ENCODE measurements at places on chromosomes 7 and 10. TPM values are rescaled to one million over a fixed set of nuclear protein-coding genes. Genes with fewer than 3 reads are reported as not detected.

DNA sequence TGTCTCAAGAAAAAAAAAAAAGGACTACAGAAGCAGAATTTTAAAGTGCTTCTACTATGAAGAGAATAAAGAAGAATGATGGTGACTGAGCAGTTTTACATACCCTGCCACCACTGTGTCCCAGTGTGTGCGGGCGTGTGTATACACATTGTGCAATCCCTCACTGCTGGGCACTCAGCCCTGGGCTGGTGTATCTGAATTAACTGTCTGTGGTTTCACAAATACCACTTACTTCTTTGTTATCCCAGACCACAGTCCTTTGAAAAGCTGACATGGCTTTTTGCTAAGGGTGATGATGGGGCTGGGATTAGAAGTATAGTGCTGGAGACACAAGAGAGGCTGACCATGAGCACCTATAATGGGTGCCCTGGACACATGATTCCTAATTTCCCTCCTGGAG, 21.1 kb upstream of the TRPV6 start:
- DNase-seq, result no peak

- DNase-seq, result no peak
Observed at GRCh38 chr7:113200281-113200680, 81.9 kb upstream of the SMIM30 start.

- no peak for DNase-seq
Observed at GRCh38 chr10:17454161-17455014, at the start of gene ST8SIA6. ST8SIA6 (minus strand) TSS chr10:17454595; CDS start chr10:17454255, 340 bp downstream.

DNA sequence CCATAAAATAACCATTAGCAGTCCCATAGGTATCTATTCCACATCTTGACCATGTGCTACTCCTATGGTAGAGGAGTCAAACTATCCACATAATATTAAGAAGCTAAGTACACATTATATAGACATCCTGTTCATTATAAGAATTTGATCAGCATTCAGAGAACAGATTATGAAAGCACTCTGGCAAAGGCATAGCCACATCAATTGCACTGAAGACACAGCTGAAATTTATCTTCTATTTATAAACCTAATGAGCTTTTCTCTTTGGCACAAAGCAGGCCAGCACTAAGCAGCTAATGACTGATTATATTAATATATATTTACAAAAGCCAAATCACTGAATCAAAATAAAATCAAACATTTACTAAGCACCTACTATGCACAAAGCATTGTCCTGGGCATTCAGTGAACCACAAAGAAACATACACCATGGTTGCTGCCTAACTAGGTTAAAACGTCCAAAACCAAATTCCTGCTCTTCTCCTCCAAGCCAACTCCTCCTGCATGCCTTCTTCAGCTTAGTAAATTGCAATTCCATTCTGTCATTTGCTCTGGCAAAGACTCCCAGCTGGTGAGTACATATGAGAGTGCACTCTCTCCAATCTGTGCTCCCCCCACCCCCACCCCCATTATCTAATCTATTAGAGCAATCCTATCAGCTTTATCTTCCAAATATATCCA, 122.6 kb upstream of the ASAH2 start:
- no peak for DNase-seq

- peak; percentile 48 for DNase-seq
Observed at GRCh38 chr7:108525327-108525984, 479 bp downstream of the PNPLA8 start.

GRCh38 chr10:100748231-100749058, 3.1 kb downstream of the PAX2 start:
- DNase-seq, result no peak

DNA sequence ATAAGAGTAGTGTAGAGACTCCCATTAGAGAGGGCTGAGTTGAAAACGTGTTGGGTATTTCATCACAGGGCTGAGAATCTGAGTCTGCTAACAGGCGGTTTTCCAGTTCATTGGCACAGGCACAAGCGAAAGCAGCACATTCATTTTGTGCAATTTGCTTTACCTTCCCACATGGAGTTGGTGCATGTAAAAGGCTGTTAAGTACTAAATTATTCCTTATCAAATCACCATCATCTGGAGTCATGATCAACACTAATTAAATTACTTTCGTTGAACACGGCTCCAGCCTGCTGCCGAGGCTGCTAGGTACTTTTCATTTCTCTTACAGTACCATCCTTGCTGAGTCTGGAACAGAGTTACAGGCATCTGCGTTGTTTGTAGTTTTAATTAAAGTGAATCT, 43.8 kb downstream of the ETV1 start:
- DNase-seq, result no peak

DNA sequence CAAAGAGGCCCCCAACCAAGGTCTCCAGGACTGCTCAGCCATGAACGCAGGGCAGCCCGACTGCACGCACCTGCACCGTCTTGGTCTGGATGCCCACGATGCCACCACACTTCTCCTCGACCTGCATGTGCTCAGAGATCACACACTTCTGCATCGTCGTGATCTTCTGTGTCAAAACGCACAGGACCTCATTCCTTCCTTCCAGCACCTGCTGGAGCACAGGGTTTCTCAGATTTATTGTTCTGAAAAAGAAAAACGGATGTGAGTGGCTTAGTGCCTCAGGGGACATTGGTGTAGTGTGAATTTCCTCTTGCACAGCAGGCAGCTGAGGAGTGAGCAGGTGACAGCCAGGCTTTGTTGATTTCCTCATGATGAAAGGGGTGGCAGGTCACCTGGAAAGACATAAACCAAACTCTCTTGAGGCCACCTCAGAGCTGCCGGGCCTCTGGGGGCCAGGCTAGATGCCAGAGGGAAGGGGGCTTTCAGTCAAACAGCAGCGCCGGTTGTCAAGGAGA, 38.2 kb downstream of the GSDME start:
- DNase-seq, result peak; percentile 82

DNA sequence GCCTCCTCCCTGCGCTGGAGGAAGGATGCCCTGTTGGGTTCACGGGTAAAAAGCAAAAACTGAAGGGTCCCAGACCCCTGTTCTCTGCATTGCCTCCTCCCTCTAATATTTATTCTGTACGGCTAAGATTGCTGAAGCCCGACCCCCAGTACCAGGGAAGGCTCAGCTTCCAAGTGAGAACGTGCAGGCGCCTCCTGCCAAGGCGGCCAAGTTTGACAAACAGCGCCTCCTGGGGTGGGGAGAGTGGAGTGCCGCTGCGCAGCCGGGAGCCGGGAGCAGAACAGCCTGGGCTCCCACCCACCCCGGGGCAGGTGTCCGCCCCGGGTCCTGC, 4.7 kb upstream of the EBF3 start:
- no peak for DNase-seq

DNA sequence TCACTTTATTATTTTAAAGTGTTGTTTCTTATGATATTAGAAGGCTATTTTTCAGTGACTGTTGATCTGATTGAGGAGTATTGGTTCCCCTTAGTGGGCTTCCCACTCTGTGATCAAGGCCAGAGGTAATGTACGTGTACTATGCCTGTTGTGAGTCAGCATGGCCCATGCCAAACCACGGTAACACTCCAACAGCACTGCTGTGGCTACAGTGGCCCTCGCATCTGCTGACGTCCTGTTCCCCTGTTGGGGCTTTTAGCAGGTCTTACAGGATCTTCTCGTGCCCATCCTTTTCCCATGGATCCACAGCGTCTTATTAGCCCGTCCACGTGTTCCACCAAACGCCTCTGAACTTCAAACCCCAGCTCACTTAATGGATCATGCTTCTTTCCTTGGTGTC, 964.6 kb upstream of the CELF2 start:
- DNase-seq, result peak; percentile 65

- DNase-seq, result no peak
Observed at GRCh38 chr7:142181966-142182365, 70.4 kb downstream of the MGAM2 start.

DNA sequence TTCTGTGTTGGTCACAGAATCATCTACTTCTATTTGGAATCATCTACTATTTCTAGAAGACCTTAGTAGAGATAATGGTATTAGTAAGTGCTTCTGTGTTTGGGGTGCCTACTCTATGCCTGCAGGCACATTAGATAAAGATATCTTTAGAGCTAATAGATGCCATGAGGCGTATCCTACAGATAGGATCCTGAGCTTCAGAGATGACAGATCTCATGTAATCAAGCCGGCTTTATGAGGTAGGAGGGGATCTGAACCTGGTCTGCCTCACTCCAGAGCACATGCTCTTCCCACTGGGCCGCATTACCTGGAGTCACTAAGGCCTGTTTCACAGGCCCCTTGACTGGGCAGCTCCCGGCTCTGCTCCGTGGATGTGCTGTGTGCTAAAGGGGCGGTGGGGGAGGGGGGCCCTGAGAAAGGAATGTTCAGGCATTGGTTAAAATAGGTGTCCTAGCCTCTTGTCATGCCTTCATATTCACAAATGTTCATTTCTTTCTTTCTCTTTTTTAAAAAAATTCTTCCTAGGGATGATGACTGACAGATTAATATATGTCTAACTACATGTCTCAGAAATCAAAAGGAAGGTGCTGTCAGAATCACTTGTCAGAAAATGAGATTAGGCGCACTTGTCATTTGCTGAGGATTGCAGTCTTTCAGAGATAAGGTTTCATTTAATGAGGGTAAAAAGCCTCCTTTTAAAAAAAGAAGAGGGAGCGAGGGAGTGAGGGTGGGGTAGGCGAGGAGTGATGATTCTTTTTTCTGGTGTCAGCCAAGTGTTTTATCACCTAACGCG, 458.0 kb upstream of the GALNT17 start:
- DNase-seq, result no peak

GRCh38 chr7:138000081-138000701, 1.7 kb downstream of the CREB3L2 start:
- DNase-seq, result no peak

- DNase-seq, result peak; percentile 73
Observed at GRCh38 chr10:88991161-88991898, 732 bp downstream of the FAS start.

DNA sequence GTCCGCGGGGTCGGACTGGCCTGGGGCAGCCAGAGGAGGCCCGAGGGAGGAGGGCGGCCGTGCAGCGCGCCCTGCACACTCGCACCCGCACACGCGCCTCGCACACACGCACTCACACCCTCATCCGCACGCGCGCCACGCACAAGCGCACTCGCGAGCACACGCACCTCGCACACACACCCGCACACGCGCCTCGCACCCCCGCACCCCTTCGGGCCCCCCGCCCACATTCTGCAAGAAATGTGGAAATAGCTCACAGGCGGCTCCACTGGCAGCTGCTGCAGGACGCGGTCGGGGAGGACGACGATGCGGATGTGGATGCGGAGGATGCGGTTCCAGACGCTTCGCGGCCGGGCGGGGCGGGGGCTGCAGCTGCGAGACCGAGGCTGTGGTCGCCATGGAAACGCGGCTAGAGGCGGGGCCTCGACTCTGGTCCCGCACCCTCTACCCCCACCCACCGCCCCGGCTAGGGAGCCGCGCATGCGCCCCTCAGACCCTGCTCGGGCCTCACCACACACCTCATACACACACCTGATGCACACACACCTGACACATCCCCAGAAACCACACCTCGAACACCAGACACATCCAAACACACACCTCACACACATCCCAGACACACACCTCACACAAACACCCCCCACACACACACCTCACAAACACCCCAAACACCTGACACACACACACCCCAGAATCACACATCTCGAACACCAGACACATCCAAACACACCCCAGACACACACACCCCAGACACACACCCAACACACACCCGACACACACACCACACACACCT, at the start of gene CALY:
TSS of gene CALY (minus strand) at position 320 of the 793 bp plus-strand sequence. CDS start 7,907 bp downstream, outside the sequence.
- no peak for DNase-seq

- no peak for DNase-seq
Observed at GRCh38 chr10:75672842-75673241, 241.4 kb downstream of the LRMDA start.

DNA sequence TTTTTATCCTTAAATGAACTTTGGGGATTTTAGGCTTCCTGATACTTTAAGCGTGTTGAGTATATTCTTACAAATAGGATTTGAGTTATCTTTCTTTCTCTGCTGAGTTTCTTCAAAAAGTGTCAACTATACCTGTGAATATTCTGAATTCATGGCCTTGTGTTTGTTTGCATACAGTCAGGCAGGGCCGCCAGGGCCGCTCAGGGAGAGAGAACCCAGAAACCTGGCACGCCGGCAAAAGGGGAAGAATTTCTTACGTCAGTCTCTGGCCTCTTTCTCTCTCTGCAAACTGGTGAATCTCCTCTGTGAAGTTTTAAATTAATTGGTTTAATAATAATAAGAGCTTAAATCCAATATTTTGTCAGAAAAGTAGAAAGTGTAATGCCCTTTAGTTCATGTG, 29.3 kb upstream of the BNIP3 start:
- DNase-seq, result no peak

- no peak for DNase-seq
Observed at GRCh38 chr10:79331709-79332108, 15.6 kb upstream of the PPIF start.

GRCh38 chr10:67308912-67309311, 383.1 kb downstream of the LRRTM3 start:
- DNase-seq, result no peak

GRCh38 chr7:29102558-29103151, 43.7 kb downstream of the CPVL start:
- peak; percentile 73 for DNase-seq

DNA sequence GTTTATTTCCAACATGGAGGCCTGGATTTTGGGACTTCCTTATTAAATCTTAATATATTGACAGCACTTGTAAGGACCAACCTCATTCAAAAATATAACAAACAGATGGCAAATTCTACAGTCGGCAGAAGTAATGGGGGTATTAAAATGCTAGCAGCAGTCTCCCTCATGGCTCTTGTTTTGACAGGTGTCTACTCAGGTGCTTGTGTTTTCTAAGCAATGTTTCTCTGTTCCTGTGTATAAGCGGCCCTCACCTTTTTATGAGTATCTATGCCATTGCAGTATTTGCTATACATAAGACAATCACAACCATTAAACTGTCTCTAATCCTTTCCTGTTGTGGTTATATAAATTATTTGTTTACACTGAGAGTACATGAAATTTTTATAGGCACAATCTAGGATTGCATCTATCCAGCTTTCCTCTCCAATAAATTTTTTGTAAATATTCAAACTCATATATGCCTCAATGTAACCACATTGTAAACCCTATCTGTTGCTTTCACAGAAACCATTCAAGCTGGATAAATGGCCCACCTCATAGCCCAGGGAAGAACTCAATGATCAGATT, 65.4 kb upstream of the LRRTM3 start:
- no peak for DNase-seq

Gene ZNF467
- total RNA-seq, result not detected

Gene GRID2IP
- total RNA-seq, result not detected

Gene NEURL1
- 0.04 TPM for total RNA-seq

Gene COL13A1
- not detected for total RNA-seq

Gene PRKG1
- not detected for total RNA-seq

Gene LDB3
- total RNA-seq, result 8.3 TPM

Gene TMEM273
- 0.51 TPM for total RNA-seq

Gene CYP2C8
- not detected for total RNA-seq

Gene WAPL
- total RNA-seq, result 28.4 TPM

Gene CD36
- total RNA-seq, result not detected

Gene LRMDA
- total RNA-seq, result not detected

Gene CTAGE4
- total RNA-seq, result not detected

Data from Karpas-422 (cell line).